Uterus (tissue), 4 donors: ENCODE measurements at places on chromosomes 4 and X.

GRCh38 chr4:62377245-62377644 lies 1177.1 kb downstream of the ADGRL3 start:
- no peak for DNase-seq
- no peak overlapping the region for H3K4me3 ChIP-seq
- no peaks in the 10 kb centered on the region for H3K27me3 ChIP-seq

- no peaks in the 10 kb centered on the region for H3K4me1 ChIP-seq
- H3K36me3 ChIP-seq = no peaks in the 10 kb centered on the region
- H3K27ac ChIP-seq = no peak overlapping the region
- no peak overlapping the region for H3K4me3 ChIP-seq
These were observed 584.6 kb downstream of the PRR32 start for GRCh38 chrX:127404161-127404560.

- no peaks in the 10 kb centered on the region for H3K27me3 ChIP-seq
- H3K27ac ChIP-seq = no peak overlapping the region
- H3K36me3 ChIP-seq = no peaks in the 10 kb centered on the region
- no peak for DNase-seq
- no peak overlapping the region for H3K4me3 ChIP-seq
These were observed 181.9 kb upstream of the ANXA3 start for GRCh38 chr4:78369679-78370078.

DNA sequence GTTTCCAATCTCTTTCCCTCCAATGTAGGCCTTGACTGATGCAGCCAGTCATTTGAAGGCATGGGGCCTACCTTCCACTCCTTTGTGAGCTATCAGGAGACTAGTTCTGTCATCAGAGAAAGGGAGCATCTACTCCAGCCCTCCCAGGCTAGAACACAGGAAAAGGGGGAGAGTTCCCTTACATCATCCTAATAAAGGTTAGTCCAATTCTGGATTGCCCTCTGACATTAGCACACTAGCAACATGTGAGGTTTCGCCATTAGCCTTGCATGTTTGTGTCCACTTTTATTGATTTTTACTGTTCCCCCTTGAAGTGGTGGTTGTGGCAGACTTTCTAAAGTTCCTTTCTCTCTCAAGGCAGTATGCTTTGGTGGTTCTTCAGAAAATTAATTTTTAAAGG lies 67.3 kb downstream of the ZFX start:
- H3K4me1 ChIP-seq = no peaks in the 10 kb centered on the region
- DNase-seq = no peak
- no peak overlapping the region for H3K4me3 ChIP-seq
- no peaks in the 10 kb centered on the region for H3K36me3 ChIP-seq
- no peaks in the 10 kb centered on the region for H3K27me3 ChIP-seq

DNA sequence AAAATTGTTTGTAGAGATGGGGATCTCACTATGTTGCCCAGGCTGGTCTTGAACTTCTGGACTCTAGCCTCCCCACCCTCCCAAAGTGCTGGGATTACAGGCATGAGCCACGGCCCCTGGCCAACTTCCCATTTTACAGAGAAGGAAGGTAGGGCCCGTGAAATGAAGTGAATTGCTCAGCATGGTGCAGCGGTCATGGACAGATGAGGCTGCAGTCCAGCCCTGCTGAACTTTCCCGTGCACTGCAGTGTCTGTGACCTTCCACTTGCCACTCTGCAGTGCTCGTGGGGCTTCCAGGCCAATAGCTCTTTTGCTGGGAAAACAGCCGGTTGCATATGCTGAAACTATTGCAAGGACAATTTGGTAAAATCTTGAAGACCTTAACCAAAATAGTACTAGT lies 454.4 kb upstream of the FAT1 start:
- no peaks in the 10 kb centered on the region for H3K4me1 ChIP-seq
- H3K27ac ChIP-seq = no peak overlapping the region
- H3K36me3 ChIP-seq = no peaks in the 10 kb centered on the region

DNA sequence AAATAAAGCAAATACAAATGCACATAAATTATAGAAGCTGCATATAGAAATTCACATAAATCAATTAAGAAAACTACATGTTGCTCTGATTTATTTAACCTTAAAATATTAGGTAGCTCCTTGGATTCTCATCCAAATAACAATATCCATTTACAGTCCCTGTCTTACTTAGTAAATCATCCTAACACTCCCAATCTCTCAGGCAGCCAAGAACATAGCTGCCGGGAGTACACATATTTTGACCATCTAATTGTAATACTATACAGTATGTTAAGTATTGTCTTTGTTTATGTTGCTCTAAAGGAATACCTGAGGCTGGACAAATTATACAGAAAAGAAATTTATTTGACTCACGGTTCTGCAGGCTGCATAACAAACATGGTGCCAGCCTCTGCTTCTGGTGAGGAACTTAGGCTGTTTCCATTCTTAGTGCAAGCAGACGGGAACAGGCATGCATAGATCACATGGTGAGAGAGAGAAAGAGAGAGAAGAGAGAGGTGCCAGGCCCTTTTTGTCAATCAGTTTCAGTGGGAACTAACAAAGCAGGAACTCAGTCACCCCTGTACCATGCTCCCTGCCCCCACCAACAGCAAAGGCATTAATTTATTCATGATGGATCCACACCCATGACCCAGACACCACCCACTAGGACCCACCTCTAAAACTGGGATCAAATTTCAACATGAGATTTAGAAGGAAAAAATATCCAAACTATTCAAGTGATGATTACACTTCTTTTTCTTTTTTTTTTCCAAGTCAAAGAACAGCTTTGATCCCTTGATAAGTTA lies 614.8 kb upstream of the TECRL start:
- H3K27ac ChIP-seq = no peak overlapping the region
- no peak for DNase-seq
- H3K27me3 ChIP-seq = no peaks in the 10 kb centered on the region
- no peaks in the 10 kb centered on the region for H3K4me1 ChIP-seq

GRCh38 chr4:101022151-101023024 lies 324.9 kb downstream of the PPP3CA start:
- H3K36me3 ChIP-seq = no peaks in the 10 kb centered on the region
- no peak overlapping the region for H3K27ac ChIP-seq
- no peak for DNase-seq
- no peaks in the 10 kb centered on the region for H3K27me3 ChIP-seq
- no peaks in the 10 kb centered on the region for H3K4me1 ChIP-seq

DNA sequence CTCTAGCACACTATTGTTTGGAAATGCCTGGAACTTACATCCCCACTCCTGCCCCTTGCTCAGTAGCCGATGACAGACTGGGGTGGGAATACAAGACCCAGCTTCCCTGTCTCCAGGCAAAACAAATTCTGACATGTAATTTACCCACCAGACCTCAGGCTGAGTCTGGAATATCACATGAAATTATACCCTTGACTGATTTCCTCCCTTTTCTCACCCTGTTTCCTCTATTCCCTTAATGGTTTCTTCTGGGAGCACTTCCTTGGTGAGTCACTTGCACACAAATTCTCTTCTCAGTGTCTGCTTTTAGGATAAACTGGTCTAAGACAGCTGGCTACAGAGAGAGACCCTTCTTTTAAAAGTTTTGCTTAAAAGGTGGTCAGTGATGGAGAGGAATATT lies 65.8 kb upstream of the DIPK2B start:
- DNase-seq = no peak
- H3K36me3 ChIP-seq = no peaks in the 10 kb centered on the region
- H3K27ac ChIP-seq = no peak overlapping the region

GRCh38 chr4:1337376-1337831 lies 9.6 kb upstream of the UVSSA start:
- no peaks in the 10 kb centered on the region for H3K27me3 ChIP-seq
- no peaks in the 10 kb centered on the region for H3K4me1 ChIP-seq
- no peaks in the 10 kb centered on the region for H3K36me3 ChIP-seq
- no peak overlapping the region for H3K27ac ChIP-seq

- no peaks in the 10 kb centered on the region for H3K27me3 ChIP-seq
- no peak overlapping the region for H3K4me3 ChIP-seq
- H3K36me3 ChIP-seq = no peaks in the 10 kb centered on the region
These were observed 2293.1 kb downstream of the PCDH7 start for GRCh38 chr4:33013282-33013681.

DNA sequence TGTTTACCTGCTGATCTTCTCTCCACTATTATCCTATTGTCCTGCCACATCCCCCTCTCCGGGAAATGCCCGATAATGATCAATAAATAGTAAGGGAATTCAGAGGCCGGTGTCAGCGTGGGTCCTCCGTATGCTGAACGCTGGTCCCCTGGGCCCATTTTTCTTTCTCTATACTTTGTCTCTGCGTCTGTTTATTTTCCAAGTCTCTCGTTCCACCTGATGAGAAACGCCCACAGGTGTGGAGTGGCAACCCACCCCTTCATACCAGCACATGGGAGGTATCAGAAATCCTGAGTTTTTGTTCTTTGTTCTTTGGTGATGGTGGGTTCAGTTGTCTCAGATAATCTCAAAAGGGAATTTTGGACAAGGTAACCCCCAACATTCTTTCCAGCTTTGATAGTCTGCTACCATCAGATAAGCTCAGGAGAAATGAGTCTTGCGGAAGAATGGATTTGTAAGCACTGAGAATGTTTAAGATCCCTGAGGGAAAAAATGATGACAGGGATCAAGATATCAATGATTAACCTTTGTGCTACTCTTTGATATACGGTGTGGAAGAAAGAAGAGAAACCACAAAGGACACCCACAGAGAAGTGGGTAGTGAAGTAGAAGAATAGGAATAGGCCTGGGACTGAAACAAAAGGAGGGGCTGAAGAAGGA lies 117.9 kb downstream of the CEP44 start:
- H3K27ac ChIP-seq = no peak overlapping the region
- no peaks in the 10 kb centered on the region for H3K27me3 ChIP-seq
- no peak for DNase-seq
- no peaks in the 10 kb centered on the region for H3K4me1 ChIP-seq

DNA sequence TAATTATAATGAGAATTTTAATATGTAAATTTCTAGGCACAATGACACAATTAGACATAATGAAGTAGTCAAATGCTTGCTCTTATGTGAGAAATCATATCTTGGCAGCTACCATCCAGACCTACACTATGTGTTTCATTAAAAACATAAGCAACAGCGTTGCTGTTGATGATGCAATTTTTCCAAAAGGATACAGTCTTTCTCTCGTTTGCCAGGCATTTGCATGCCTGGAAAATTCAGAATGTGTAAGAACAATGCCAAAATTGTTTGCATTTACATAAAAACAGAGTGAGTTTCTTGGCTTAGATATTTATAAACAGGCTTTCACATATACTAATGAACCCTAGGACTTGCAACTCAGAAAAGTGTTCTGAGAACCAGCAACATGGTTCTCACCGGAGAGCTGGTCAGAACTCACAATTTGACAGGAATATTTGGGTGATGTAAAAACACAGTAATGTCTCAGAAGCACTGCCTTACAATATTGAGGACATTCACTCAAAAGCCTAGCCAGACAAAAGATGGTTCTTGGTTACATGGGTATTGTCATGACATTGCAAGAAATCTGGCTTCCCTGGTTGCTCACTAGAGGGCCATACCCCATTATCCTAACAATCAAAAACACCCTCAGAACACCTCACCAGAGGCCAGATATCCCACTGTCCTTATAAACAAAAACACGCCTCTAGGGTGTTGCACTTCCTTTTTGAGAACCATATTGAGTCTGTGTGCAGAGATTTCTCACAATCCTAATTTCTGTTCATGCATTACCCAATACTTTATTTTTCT lies 1029.0 kb upstream of the AGA start:
- no peak overlapping the region for H3K4me3 ChIP-seq
- H3K27ac ChIP-seq = no peak overlapping the region
- H3K27me3 ChIP-seq = no peaks in the 10 kb centered on the region
